Right lobe of liver (tissue), 6 donors: ENCODE measurements at places on chromosomes 3 and 15.

DNA sequence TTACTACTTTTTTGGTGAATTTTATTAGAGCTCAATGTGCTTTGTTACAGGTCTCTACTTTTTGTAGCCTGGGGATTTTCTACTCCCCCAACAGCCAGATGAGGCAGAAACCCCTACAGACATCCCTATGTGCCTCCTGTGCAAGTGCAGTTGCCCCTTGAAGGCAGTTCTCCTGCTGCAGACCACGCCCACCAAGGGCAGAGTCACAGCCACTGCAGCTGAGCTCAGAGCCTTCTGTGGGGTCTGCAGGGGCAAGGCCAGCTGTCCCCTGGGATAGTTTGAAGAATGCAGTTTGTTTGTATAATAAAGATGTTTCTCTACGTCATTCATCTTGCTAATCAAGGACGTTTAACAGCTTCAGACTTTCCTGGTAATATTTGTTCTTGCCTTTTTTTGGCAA lies 76.8 kb downstream of the NPAP1 start:
- no peak for DNase-seq

DNA sequence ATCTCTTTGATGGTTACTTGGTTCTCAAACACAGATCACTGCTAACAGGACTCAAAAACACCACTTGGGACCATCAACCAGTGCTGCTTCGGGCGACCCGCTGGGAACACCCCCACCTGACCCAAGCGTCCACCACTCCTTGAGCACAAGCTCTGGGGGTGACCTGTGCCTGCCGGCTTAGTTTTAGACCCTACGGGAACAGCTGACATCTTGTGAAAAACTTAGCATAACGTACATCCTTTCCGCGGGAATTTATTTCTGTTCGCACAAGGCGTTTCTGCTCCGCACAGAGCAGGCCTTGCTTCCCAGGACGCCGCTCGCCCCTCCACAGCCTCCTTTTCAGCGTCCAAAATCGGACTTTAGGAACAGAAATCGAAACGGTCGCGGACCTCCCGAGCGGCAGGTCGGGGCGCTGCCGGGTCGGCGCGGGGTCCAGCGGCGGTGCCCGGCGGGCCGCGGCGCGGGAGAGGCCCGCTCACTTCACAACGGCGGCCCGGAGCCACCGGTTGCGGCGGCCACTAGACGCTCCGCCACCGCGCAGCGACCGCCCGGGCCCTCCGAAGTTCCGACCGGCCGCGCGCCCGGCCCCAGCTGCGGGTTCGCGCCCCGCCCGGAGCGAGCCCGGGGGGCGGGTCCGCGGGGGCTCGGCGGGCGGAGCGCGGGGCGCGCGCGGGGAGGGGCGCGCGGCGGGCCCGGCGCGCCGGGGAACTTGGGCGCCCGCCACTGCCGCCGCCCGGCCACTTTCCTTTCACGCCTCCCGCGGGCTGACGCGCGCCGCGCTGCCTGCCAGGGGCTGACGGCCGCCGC lies 959 bp downstream of the SFMBT1 start:
- DNase-seq = peak; percentile 75

GRCh38 chr3:46574243-46574646 lies 8.1 kb upstream of the LRRC2 start:
- DNase-seq = no peak

DNA sequence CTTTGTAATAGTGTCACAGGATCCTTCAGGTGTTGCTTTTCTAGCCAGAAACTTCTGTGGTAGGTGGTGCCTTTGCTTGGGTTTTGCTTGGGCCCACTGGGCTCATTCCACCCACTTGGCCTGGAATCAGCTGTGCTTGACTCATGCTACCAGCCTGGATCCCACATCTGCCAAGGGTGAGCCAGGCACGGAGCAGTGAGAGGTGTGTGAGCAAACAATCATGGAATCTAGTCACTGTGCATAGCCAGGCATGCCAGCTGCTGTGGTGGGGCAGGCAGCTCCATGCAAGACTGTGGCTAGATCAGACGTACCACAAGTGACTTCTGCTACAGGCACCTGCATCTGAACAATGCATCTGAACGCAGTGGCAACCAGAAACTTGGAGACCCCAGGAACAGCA lies 275.9 kb downstream of the UBE2E2 start:
- no peak for DNase-seq

DNA sequence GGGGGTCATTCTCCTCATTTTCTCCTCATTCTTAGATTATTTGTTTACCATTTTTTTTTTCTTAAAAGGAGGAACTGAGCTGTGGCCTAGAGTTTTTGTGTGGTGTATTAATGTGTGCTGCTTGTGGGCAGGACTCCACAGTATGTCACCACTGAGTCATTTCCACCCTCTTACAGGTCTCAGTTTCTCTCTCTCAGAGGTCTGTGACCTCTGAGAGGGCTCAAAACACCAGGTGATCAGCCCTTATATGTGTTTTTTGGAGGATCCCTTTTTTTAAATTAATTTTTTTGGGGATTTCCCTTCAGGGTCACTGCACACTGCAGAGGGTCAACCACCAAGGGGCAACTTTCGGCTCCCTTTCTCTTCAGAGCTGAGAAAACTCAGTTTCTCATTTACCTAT lies 166.4 kb downstream of the SUCNR1 start:
- DNase-seq = no peak

DNA sequence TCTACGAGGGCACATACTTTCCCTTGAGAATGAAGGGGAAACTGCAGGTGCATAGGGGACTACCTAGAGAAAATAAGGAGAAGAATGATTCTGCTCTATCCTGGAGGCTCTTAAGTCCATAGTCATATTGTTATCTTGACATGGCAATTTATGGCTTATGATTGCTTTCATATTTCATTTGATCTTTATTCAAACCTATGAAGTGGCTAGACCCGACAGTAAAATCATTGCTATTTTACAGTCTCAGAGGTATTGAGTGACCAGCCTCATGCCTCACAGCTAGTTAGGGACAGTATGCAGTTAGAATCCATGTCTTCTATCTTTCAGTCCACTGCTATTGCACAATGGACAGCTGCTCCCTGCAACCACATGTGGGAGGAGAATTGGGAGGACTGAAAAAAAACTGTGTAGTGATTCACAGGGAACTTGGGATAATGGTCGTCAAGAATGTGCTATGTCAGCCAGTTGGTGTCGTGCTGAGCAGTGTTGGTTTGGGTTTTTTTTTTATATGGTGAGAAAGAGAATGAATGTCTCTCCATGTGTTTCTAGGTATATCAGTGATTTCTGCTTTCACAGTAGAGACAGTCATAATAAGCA lies 63.2 kb upstream of the SPPL2A start:
- DNase-seq = no peak

GRCh38 chr3:40827226-40827625 lies 302.5 kb downstream of the ZNF621 start:
- no peak for DNase-seq

- DNase-seq = no peak
Measured at GRCh38 chr15:41971895-41972252, 483 bp downstream of the EHD4 start.

DNA sequence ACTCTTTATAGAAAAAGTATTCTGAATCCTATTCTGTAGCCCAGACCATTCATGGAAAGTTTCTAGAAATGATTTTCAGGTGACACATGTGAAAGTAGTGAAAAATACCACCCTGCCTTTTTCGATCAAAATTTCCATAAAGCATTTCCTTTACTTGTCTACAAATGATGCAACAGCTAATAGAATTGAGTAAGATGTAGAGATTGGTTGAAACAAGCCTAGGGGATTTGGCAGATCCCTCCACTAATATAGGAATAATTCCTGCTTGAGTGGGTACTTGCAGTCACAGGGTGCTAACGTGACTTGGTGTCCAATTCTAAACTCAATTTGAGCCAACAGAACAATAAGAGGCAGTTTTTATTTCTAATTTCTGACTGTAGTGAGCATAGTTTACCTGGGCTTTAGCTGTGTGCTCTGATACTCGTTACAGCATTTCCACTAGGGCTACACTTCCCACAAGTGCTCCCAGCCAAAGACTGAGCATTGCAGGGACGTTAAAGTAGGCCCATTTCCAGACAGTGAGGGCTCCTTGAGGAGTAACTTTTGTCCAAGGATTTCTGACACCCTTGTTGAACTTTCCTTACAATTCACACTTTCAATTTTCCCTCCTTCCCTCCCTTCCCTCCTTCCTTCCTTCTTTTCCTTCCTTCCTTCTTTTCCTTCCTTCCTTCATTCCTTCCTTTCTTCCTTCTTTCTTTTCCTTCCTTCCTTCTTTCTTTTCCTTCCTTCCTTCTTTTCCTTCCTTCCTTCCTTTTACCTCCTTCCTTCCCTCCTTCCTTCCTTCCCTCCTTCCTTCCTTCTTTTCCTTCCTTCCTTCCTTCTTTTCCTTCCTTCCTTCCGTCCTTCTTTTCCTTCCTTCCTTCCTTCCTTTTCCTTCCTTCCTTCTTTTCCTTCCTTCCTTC lies 53.9 kb upstream of the TP63 start:
- DNase-seq = no peak

GRCh38 chr3:78895528-78895927 lies 872.3 kb downstream of the ROBO1 start:
- DNase-seq = no peak

GRCh38 chr15:65156692-65157091 lies 23.1 kb upstream of the PDCD7 start:
- no peak for DNase-seq

GRCh38 chr15:74340150-74340549 lies 27.3 kb downstream of the CYP11A1 start:
- no peak for DNase-seq

DNA sequence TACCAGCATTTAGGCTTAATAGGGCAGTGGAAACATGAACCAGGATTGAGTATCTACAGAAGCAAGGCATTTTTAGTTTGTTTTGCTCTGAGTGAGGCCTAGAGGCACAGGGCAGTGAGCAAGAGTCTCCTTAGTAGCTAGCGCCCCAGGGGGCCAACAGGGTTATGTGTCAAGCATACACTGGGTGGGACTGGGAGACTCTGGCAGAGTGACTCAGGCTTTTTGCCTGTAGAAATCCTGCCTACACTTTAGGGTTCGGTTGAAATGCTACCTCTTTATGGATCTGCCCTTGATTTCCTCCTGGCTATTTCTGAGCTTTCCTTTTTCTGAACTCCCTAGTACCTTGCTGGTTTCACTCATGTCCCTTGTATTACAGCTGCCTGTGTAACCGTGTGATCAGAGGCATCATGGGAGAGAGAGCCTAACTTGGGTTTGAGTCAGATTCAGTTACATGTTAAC lies 72.2 kb downstream of the TOP2B start:
- no peak for DNase-seq

DNA sequence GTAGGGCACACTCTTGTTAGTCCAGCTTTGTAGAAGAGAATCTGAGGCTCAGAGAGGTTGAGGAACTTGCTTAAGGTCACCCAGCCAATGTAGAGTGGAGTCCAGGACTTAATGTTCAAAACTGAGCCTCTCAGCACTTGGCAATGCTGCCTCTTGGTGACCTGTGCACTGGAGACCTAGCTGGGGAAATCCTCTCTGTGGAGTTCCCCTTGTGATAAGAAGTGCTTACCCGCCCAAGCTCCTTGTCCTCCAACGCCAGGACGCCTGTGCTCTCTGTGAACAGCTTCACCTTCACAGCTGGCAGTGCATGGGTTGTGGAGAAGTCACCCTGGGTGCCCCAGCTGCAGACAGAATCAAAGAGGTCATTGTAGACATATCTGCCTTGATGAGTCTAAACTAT lies 219.1 kb upstream of the FEZF2 start:
- no peak for DNase-seq

DNA sequence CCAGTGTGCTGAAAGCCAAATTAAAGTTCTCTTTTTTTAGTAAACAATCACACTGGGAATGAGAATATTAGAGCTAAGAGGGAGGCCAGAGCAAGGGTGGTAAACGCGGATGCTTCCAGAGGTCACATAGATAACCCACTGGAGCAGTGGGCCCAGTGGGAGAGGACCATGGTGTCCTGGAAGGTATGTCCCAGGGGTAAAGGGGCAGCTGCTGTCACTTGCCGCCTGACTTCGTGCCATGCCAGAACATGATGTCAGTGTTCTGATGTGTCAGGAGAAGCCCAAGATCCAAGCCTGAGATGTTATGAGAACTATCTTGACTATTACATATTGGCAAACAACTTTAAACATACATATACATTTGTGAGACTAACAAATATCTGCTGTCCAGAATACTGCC lies 211.9 kb upstream of the IL12A start:
- DNase-seq = no peak

DNA sequence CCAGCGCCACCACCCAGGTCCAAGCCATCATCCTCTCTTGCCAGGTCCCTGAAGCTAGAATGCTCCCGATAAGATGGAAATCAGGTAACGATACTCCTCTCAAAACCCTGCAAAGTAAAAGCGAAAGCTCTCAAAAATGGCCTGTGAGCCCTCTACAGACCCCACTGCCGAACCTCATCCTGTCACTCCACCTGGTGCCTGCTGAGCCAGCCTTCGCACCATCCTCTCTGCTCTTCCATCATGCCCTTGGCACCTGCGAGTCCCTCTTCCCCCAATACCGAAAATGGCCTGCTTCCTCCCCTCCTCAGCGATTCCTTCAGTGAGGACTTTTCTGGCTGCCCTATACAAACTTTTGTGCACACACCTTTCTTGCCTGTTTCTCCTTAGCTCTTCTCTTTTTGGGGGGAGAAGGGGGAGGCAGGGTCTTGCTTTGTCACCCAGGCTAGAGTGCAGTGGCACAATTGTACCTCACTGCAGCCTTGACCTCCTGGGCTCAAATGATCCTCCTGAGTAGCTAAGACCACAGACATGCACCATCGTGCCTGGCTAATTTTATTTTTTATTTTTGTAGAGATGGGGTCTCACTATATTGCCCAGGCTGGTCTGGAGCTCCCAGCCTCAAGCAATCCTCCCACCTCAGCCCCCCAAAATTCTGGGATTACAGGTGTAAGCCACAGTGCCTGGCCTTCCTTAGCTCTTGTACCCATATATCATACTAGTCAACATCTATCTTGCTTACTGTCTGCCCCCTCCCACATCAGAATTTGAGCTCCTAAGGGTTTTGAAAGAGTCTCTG lies 3.0 kb downstream of the IDH2 start:
- peak; percentile 15 for DNase-seq

- DNase-seq = no peak
Measured at GRCh38 chr3:58036293-58037032, 28.2 kb downstream of the FLNB start.

DNA sequence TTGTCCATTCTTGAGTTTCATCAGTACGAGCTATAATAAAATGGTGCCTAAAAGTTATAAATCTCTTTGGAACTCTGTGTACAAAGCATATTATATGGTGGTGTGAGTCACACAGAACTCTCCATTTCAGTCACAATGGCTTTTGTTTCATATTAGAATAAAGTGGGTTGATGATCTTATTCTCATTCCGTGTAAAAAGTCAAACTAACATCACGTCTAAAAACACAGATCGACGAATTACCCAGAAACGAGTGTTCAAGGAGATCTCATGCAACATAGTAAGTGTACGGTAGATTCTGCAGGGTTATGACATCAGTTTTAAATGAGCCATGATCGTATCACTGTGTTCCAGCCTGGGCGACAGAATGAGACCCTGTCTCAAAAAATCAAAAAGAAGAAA lies 122.4 kb downstream of the FOXP1 start:
- no peak for DNase-seq

- no peak for DNase-seq
Measured at GRCh38 chr3:50078622-50079021, 10.1 kb upstream of the RBM5 start.

- no peak for DNase-seq
Measured at GRCh38 chr15:31136016-31136415, 34.5 kb upstream of the TRPM1 start.
